GM06990 (cell line): ENCODE measurements at places on chromosomes 1 and 21.

- DNase-seq: no peak
Measured at GRCh38 chr1:165629848-165630628, 996 bp upstream of the MGST3 start.

DNA sequence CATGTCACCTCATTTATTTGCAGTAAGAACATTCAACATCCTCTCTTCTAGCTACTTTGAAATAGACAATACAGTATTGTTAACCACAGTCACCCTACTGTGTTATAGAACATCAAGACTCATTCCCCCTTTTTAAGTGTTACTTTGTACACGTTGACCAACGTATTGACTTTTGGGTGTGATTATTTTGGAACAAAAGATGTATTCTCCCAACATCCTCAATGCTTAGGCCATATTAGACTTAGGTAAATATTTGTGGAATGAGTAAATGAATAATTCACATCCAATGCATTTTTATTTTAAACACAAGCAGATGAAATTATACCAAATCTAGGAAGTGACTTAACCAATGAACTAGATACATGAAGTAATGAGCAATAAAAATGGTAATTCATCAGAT lies 296.6 kb downstream of the CHRM3 start:
- no peak for DNase-seq

- no peak for DNase-seq
Measured at GRCh38 chr1:161113915-161114314, 3.9 kb downstream of the PFDN2 start.

DNA sequence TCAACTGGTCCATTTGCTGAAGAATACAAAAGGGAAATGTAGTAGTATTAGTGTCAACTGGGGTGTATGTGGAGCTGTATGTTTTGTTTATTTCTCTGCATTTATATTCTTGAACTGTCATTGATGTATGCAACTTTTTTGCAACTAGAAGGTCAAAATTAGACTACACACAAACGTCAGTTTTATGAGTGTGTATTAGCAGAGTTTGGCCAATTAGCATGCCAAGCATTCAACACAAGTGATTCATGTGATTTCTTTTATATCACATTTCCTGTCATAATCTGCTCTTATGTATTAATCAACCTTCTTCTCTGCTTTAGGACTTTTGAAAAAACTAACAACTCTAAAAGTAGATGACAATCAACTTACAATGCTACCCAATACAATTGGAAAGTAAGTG lies 211.1 kb downstream of the LRRC40 start:
- no peak for DNase-seq

- no peak for DNase-seq
Measured at GRCh38 chr1:153324912-153325311, 12.2 kb upstream of the PGLYRP3 start.

- DNase-seq: no peak
Measured at GRCh38 chr1:229514578-229515275, 6.6 kb upstream of the NUP133 start.

- DNase-seq: no peak
Measured at GRCh38 chr21:24197923-24198322, 1409.4 kb downstream of the MRPL39 start.

DNA sequence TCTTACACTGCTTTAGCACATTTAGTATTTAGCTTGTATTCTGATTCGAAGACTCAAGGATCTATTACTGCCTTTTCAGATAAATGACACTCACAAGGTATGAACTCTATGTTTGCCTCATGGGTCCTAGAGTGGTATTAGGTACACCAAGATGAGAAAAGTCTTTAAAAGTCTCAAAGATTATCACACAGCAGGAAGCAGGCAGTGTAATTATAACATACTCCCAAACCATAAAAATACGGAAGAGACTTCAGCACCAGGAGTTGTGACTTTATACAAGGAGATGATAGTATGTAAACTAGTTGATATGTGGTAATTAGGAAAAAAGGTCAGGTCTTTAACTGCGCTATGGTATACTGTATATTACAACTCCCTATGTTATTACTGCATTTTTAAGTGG lies 11.2 kb upstream of the RCSD1 start:
- DNase-seq: no peak

GRCh38 chr1:212346601-212347000 lies 61.4 kb downstream of the PPP2R5A start:
- no peak for DNase-seq

- DNase-seq: no peak
Measured at GRCh38 chr1:236391008-236391407, 3.1 kb upstream of the EDARADD start.

DNA sequence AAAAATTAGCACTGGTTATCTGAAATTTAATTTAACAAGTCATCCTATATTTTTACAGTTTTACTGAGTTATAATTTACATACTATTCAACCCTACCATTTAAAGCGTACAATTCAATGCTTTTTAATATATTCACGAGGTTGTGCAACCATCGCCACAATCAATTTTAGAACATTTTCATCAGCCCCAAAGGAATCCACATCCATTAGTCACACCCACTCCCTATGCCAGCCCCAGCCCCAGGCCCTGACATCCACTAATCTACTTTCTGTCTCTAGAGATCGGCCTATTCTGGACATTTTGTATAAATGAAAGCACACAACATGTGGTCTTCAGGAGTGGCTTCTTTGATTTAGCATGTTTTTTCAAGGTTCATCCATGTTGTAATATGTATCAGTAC lies 134.7 kb downstream of the PSMG1 start:
- no peak for DNase-seq

DNA sequence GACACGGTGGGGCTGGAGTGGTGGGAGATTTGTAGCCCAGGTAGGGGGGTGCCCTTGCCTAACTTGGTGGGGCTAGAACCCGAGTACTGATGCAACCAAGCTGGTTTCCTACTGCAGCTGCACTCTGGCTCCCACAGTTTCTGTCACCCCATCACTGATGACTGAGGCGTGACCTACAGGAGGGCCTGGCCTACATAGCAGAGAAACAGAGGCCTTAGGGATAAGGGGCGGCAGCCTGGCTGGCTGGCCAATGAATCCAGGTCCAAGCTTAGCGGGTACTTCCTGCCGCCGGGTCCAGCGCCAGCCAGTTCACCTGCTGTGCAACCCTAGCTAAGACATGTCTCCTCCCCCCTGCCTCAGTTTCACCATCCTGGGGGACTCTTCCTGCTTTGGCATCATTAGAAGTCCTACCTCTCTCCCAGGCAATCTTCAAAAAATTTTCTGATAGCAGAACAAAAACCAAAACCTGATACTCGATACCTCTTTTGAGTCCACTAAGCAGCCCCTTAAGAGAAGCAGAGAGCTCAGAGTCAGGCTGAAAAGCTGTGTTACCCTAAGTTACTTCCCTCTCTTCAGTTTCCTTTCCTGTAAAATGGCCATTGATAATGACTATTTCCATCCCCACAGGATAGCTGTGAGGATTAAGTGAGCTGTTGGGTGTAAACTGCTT lies 27.3 kb upstream of the RNF19B start:
- DNase-seq: peak; percentile 41

- peak; percentile 43 for DNase-seq
Measured at GRCh38 chr1:208189183-208189582, 55.0 kb downstream of the PLXNA2 start.

GRCh38 chr1:207817778-207818751 lies 66.2 kb downstream of the CD46 start:
- no peak for DNase-seq

- no peak for DNase-seq
Measured at GRCh38 chr21:38816400-38816977, 10.8 kb downstream of the ETS2 start.

- no peak for DNase-seq
Measured at GRCh38 chr21:45102391-45102932, 28.1 kb downstream of the ADARB1 start.

DNA sequence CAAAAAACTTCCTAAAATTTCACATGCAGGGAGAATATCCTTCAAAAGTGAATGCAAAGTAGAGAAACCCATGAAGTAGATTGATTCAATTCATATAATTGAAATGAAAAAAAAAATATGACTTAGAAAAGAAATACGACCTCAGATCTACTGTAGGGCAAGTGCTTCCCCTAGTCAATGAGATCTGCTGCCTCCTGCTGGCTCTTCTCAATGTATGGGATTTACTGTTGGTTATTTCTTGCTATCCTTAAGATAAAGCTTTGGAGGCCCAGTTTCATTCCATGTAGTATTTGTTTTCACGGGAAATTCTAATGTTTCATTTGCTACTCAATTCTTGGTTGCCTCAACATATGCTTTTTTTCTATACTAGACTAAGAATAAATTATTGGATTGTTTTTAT lies 46.2 kb downstream of the ZNF648 start:
- no peak for DNase-seq

- DNase-seq: peak; percentile 78
Measured at GRCh38 chr1:215567491-215568298, 591 bp downstream of the KCTD3 start.

- no peak for DNase-seq
Measured at GRCh38 chr1:205417870-205418635, 3.8 kb downstream of the LEMD1 start.

DNA sequence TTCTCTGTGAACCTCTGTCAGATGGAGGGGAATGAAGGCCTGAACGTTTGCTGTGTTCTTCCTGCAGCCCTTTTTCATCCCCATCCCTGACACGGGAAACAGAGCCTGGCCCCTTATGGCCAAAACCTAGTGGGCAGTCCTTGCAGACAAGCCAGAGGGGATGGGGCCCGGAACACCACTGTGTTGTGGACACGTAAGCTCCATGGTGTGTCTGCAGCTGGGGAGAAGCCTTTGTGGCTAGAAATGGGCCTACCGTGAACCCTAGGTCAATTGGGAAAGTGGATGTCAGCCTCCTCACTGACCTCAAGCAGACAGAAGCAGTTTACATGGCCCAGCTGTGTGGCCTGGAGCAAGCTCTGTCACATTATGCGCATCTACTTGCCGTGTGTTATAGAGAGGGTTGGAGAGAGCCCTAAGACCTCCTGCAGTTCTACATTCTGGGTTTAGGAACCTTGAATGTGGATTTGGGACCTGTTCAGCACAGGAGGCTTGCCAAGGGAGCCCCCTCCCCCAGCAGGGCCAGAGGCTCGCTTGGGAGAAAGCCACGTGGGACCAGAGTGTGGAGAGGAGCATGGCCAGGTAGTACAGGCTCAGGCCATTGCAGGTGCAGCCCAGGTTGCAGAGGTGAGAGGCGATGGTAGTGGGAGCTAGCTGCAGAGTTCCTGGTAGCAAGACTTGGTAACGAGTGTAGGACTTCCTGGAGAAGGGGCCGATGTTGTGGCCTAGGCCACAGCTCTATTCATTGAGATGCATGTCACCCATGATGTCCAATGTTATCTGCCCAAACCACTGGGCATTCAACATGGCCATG lies 20.7 kb downstream of the PARS2 start:
- DNase-seq: no peak

GRCh38 chr1:192763756-192764155 lies 45.1 kb upstream of the RGS2 start:
- DNase-seq: no peak

GRCh38 chr1:3611170-3612019 lies at the start of gene MEGF6:
TSS of gene MEGF6 (minus strand) at chr1:3611508. CDS start at chr1:3611268, 240 bp downstream.
- no peak for DNase-seq

DNA sequence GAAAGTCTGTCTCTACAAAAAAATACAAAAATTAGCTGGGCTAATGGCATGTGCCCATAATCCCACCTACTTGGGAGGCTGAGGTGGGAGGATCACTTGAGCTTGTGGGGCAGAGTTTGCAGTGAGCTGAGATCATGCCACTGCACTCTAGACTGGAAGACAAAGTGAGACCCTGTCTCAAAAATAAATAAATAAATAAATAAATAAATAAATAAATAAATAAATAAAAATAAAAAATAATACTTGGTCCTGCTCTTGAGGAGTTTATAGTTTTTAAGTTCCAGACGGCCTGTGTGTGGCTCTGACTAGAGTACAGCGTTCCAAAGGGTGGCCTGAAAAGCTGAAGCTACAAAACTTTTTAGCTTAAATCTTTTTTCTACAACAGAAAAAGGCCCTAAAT lies 35.1 kb downstream of the PCSK9 start:
- no peak for DNase-seq

DNA sequence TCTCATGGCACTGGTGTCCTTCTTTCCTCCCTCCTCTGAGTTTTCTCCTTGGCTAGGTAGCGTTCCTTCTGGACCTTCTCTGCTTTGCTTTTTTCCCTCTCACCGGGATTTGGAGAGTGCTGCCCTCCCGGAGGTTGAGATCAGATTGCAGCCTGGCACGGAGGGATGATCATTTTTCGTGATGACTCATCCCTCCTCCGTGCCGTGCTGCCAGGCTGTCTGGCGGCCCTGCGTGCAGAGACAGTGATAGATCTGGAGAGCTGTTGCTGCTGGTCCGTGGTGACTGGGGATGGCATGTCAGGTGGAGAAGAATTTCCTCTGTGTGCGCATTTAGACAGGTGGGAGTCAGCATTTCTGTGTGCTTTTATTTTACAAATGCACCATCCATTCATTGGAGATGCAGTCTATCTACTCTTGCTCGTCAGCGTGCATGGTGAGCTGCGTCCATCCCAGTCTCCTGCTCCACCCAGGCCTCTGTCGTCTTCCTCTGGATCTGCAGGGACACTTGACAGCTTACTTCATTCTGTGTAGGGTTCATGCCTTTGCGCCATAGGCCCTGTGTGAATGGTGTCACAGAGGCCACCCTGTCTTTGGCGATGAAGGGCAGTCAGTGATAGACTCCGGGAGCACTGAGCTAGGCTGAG lies 104.4 kb downstream of the PCBP3 start:
- no peak for DNase-seq

- no peak for DNase-seq
Measured at GRCh38 chr1:30383221-30383711, 340.1 kb downstream of the MATN1 start.

DNA sequence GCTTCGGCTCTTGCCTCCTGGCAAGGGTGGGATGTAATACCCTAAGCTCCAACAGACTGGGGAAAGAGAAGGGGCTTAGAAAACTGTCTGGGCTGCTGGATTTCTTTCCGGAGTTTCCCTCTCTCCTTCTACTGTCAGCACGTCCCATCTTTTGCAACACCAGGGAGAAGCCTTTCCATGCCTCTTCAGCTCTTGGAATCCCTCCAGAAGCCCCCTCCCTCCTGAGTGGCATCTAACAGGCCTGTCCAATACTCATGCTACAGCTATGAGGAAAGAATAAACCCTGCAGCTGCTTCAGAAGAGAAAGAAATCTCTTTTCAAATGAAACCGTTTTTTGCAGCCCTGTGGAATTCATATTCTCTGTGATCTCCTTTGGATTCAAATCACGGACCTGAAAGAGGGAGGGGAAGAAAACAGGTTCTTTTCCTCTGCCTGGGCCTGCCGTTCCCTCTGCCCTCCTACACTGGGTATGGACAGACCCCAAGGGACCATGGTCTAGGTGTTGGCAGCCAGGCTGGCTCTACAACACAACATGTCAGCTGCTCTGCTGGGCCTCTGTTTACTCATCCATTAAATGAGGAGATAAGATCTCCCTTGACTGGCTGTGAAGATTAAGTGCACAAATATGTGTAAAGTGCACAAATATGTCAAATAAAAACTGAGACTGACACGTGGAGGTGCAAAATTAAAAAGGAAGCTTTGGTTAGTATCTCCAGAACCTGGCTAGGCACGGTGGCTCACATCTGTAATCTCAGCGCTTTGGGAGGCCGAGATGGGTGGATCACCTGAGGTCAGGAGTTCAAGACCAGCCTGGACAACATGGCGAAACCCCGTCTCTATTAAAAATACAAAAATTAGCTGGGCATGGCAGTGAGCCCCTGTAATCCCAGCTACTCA lies 6.0 kb upstream of the CAPN2 start:
- no peak for DNase-seq
